Suprapubic skin (tissue), 4 donors: ENCODE measurements at places on chromosomes 7 and 10. TPM values are rescaled to one million over a fixed set of nuclear protein-coding genes. Genes with fewer than 3 reads are reported as not detected.

Gene SORBS1
- total RNA-seq = 38.9 TPM

Gene ICA1
- total RNA-seq = 34.2 TPM

Gene DNTT
- total RNA-seq = not detected

Gene GARIN1A
- 0.42 TPM for total RNA-seq

Gene ARPC1A
- 143 TPM for total RNA-seq

Gene MAT1A
- total RNA-seq = 3.5 TPM

Gene EIF4EBP2
- 71.9 TPM for total RNA-seq

Gene MRC1
- total RNA-seq = 3.3 TPM

Gene ATOH7
- total RNA-seq = not detected

Gene PLA2G12B
- total RNA-seq = not detected

Gene RASA4B
- 27.1 TPM for total RNA-seq

Gene TBC1D12
- total RNA-seq = 17.7 TPM

GRCh38 chr7:17802056-17802455 is 138.2 kb downstream of the SNX13 start:
- DNase-seq = no peak

- DNase-seq = no peak
These were observed at the start of gene ZNF398 for GRCh38 chr7:149147072-149147751. TSS of gene ZNF398 (plus strand) at chr7:149147453. CDS start at chr7:149147743, 290 bp downstream.

DNA sequence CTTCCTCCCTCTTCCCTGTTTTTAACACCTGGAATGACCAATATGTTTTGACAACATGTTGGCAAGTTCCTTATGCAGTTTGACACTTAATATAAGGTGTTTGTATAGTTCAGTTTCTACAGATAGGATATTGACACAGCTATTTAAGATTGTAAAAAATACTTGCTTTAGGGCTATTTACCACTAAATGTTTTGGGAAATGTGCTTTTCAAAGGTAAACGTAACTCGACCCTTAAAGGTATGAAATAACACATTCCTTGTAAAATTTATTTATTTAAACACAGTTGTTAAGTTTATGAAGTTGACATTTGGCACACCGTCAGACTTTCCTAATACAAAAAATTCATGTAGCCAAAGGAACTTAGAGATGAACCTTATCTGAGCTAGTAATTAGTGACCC is 817.6 kb downstream of the PCDH15 start:
- DNase-seq = no peak

GRCh38 chr7:112097524-112097923 is 108.7 kb downstream of the DOCK4 start:
- no peak for DNase-seq

DNA sequence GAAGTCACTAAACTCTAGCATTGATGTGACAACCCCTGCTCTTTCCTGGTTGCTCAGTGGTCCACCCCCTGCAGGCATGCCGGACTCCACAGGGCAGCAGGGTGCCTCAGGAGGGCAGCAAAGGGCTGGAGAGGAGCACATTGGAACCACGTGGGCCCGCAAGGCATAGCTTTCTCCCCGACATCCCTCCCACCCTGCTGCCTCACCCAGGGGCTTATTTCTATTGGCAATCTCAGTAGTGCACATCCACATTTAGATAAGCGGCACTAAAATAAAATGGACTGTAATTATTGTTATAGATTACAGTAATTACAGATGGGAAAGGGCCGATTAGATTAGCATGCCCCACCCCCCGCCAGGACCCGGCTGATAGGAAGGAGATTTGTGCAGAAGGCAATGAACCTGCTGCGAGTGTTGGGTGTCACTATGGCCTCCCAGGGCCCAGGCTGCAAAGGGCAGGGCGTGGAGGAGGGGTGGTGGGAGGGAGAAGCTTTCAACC is 580.1 kb downstream of the GRID1 start:
- no peak for DNase-seq

DNA sequence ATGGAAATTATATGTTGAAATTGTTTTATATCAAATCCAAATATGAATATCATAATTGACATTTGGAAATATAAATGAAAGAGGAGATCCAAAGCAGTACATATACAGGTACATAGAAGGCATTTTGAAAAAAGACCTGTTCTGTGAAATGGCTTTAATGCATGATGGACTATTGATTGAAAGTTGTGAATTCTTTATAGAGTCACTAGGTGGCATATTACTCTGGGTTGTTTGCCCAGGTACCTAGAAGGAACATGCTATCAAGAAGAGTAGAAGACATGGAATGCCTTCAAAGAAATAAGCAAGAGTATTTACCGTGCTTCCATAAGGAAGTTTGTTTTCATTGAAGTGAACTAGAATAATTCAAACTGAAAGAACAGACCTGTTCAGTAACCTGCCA is 160.0 kb upstream of the ANK3 start:
- DNase-seq = no peak

GRCh38 chr7:108372618-108373017 is 83.6 kb downstream of the NRCAM start:
- DNase-seq = no peak

- no peak for DNase-seq
These were observed 167.6 kb downstream of the ANK3 start for GRCh38 chr10:60222047-60222446.

GRCh38 chr7:95710711-95711110 is 61.6 kb upstream of the DYNC1I1 start:
- DNase-seq = no peak

DNA sequence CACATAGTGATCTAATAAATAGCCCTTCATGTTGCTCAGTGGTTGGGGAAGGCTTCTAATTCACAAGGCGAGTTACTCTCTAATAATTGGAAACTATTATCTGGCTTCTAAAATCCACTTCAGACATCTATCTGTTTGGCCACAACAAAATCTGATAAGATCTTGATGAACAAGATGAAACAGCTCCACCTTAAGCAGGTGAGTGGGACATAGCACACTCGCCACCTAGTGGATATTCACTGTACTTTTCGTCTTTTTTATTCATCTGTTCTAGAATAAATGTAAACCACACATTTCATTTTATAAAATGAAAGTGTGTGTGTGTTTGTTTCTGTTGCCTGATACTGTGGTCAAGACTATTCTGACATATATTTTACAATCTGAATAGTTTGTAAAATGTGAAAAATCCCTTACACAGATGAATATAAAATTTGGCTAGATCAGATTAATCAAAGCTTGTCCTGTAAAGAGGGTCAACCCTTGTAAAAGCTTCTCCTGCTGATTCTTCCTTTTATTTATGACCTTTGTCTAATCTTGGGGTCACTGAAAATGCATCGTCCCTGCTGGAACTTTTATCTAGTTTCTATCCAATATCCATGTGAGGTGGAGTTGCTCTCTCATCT is 26.5 kb upstream of the CNTNAP2 start:
- DNase-seq = no peak

DNA sequence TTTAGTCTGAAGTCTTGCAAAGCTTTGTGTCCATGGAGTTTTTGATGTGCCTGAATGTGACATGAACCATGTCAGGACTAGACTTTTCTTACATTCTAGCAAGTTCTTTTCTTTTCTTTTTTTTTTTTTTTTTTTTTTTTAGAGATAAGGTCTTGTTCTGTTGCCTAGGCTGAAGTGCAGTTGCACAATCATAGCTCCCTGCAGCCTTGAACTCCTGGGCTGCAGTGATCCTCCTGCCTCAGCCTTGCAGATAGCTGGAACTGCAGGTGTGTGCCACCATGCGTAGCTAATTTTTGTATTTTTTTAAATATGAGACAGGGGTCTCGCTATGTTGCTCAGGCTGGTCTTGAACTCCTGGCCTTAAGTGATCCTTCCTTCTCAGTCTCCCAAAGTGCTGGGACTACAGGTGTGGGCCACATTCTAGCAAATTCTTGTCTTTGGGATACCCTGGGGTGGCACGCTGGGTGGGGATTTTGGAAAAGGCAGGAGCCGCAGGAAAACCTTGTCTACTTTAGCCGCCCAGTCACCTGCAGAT is 152.8 kb downstream of the SVIL start:
- DNase-seq = no peak

DNA sequence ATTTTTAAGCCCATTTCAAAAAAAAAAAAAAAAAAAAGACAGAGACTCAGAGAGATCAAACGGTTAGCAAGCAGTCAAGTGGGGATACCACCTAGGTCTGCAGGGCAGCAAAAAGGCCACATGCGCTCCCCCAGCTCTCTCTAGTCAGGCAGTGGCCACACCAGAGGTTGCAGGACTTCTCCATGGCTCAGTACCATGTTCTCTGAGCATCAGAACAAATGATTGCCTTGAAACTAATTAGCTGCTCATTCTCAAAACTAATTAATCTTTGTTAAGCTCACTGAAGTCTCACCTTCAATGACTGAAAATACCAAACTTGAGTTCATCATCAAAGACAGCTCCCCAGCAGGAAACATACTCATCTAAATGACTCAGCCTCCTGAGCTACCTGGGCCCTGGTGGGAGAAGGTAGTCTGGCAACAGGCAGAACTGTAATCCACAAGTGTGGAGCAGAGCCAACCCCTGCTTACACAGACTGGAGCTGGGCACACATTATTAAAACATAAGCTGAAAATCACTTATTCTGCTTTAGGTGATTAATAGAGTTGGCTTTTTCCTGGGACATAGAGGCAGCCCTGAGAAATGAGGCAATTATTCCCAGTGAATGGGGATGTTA is 319.6 kb downstream of the GRID1 start:
- no peak for DNase-seq

- no peak for DNase-seq
These were observed 466.5 kb upstream of the NRP1 start for GRCh38 chr10:33800986-33801385.

GRCh38 chr10:68364101-68364886 is 31.6 kb upstream of the PBLD start:
- no peak for DNase-seq

- no peak for DNase-seq
These were observed 138.0 kb downstream of the FRMD4A start for GRCh38 chr10:14192746-14193145.

DNA sequence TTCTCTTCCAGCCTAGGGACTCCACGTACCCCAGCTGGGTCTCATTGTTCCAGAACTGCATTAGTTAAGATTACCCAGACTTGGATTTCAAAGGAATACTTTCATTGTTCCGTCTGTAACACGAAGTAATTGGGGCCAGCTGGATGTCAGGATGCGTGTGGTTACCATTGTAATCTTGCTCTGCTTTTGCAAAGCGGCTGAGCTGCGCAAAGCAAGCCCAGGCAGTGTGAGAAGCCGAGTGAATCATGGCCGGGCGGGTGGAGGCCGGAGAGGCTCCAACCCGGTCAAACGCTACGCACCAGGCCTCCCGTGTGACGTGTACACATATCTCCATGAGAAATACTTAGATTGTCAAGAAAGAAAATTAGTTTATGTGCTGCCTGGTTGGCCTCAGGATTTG is 21.0 kb downstream of the LRRC17 start:
- DNase-seq = peak; percentile 78

DNA sequence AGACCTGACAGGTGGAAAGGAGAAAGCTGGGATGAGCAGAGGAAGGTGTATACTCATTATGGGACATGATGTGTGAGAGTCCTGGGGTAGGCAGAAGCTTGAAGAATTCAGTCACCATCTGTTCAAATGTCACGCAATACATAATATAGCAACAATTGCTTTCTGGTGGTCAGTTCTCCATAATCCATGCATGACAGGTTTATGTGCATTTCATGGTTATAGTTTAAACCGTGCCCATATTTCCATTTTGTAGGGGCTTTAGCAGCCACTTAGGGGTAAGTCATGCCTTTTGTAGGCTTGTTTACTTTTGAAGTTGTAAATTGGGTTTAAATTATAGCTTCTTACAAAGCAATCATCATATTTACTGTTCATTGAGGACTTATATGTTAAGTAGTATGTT is 158.8 kb downstream of the NXPH1 start:
- DNase-seq = no peak

- DNase-seq = no peak
These were observed 18.4 kb downstream of the SORBS1 start for GRCh38 chr10:95542761-95543160.

DNA sequence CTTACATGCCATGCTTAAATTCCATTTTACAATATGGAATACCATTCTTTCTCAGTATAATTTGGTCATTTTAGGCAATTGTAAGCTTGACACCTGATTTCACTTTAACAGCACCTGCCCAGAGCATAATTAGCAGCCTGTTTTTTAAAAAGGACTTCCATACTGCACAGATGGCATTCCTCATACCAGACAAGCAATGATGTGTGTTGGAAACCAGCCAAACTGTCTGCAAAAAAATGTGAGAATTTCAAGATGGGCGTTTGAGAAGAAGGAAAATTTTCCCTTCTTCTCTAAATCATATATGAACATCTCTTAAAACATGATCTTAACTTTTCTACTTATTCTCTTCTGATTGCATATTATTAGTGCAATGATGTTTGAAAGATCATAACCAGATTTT is 40.4 kb upstream of the AGMO start:
- no peak for DNase-seq

- no peak for DNase-seq
These were observed at the start of gene SHH for GRCh38 chr7:155811895-155812761. TSS of gene SHH (minus strand) at chr7:155812463. CDS start at chr7:155812122, 341 bp downstream.

- DNase-seq = no peak
These were observed 36.4 kb downstream of the ANTXRL start for GRCh38 chr10:46323176-46323575.

DNA sequence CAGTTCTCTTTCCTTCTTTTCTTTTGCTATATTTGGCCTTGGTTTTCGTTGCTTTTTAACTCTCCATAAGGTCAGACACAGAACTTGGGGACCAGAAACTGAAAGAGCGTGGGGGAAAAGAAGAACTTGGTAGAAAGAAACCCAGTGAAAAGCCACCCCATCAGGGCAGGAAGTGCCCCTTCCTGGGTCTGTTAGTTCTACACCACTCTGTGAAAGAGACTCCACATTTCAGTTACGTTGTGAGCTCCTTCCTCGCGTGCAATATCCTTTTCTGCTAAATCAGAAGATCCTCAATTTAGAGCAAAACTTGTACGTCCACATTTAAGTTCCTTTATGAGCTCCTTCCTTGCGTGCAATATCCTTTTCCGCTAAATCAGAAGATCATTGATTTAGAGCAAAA is 220.6 kb upstream of the FOXK1 start:
- DNase-seq = no peak

DNA sequence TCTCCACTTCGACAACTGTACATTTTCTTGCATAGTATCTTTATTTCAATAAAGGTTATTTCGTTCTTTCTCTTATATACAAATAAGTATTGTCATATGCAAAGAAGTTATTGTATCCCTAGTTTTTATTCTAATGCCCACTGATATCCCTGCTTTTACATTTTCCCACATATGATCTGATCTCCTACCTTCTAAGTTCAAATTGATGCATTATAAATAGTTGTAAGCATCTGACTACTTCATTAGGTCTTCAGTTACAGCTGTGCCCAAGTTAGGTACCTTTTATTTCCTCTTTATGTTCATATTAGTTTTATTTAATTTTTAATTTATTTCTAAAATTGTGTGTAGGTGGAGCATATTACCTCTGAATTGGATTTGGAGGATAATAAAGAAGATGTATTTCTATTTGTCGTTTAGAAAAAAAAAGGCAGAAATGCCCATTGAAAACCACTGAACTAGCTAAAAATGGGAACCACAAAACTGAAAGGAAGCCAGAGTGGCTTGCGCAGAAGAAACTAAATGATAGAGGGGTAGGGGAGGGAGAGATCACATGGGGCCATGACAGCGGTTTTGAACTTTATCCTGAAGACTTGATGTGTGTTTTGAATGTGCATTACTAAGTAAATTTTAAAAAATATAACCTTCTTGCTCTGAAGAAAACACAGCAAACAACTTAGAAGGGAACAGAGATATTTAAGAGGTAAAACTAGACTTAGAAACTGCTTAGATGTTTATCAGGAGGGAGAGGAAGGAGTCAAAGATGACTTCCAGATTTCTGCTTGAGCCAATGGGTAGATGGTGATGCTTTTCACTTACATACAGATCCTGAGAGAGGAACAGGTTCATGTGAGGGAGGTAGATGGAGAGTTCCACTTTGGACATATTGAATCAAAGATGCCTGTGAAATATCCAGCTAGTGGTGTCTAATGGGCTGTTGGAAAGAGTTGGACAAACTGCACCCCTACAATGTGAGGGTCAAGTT is 9.3 kb upstream of the ZC3HAV1L start:
- no peak for DNase-seq
